ENCODE measurements at places on chromosomes 11 and 22.

DNA sequence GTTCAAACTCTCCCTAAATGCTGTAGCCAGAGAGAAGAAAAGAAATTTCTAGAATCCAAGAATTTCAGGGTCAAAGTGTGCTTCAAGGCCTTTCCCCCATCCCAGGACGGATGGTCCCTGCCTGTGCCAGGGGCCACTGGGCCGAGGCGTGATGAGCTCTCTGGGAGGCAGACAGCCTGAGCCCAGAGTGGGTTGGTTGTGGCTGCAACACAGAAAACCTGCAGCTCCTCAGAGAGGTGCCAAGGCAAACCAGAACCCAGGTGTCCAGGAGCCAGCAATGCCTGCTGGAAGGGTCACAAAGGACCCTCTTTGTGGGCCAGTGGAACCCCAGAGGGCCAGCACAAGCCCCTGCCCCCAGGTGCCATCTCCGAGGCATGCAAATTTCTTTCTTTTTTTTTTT is 2.6 kb upstream of the APOL6 start:
- no peak for DNase-seq

- DNase-seq, result no peak
Observed at GRCh38 chr11:18590571-18590970, 2.0 kb upstream of the UEVLD start.

- no peak for DNase-seq
Observed at GRCh38 chr22:39663751-39664150, 93.2 kb downstream of the CACNA1I start.

DNA sequence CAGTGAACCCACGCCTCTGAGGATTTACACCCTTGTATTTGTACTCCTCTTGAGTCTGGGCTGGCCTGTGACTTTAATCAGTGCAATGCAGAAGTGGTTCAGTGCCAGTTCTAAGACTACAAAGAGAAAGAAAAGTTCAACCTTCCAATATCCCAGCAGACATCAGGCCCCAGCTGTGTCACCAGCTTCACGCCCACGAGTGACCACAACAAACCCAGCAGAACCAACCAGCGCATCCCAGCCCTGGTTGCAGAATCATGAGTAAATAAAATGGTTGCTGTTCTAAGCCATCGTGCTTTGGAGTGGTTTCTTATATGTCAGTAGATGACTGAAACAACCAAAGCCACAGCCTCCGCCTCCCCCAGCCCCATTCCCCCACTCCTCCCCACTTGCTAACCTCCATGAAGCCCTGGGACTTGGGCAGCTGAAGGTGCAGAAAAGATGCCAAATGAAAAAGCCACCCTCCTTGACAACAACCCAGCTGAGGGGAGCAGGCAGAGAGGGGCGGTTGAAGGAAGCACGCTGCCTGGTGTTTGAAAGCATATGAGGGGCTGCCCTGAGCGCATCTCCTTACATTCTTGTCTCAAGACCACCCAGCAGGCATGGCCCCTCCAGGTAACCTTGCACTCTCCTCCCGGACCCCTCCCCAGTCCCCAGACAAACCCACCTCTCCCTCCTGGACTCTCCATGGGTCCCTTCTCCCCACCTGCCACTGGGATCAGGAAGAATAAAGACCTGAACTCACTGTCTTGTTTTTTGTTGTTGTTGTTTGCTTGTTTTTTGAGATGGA is 20.9 kb downstream of the TSKU start:
- no peak for DNase-seq

GRCh38 chr11:5524756-5525155 is 8.3 kb upstream of the UBQLNL start:
- DNase-seq, result no peak

- DNase-seq, result no peak
Observed at GRCh38 chr11:88179141-88179540, 3.9 kb upstream of the RAB38 start.

DNA sequence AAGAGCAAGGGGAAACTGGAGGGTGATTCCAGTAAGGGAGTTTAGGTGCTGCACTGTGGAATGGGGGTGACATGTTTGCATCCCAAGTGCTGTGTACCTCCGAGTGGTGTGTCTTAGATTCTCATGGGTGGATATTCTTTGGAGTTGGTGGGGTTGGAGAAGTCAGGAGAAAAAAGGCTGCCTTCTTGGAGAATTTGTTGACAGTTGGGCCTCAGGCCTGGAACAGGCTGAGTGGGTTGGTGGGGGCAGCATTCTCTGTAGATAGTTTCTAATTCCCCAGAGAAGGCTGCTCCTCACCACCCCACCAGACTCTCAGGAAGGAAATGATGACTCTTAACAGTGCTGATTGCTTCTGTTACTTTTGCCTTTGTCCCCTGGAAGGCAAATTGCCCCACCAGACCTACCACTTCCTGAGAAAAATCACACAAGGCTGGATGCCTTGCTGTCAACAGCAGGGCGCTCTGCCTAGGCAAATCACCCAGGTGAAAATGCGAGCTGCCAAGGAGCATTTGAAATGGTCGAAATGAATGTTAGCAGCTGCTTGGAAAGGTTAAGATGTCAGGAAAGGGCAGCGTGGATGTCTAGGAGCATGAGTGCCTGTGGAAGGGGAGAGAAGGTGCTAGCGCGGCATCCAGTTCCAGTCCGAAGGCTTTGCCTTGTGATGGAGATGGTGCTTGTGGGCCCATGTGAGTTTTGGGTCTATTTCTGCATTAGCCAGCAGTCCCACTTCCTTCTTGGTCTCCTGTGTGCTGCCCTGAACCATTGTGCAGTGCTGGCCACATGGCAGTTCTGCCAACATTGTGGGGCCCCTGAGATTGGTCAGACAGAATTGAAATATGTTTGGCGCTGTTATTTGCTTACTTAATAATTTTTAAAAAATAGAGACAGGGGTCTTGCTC is 29.7 kb upstream of the SORL1-AS1 start:
- DNase-seq, result no peak

DNA sequence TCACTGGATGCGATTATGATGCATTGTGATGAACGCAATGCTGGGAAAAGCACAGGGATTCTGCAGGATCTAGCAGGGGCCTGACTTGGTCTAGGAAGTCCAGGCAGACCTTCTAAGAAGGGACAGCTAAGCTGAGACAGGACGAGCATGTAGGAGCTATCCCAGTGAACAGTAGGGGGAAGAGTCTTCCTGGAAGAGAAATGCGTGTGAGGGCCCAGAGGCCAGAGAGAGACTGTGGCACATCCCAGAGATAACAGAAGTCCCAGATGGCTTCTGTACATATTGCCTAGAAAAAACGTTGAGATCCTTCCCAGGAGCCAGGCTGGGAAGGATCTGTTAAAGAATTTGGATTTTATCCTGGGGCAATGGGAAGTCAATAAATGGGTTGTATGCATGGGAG is 24.6 kb downstream of the RCN1 start:
- DNase-seq, result no peak

DNA sequence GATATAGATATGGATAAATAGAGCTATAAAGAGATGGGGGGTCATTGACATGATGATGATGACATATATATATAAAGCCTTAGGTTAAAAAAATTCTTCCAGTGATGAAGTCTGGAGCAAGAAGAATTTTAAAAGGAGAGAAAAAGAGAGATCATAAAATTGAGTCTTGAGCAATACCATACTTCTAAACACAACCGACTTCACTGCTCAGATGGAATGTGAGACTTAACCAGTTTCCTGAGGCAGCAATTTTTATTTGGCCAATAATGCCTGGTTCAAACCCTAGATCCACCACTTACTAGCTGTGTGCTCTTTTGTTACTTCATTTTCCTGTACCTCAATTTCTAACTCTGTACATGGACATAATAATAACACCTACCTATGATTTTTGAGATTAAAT is 229.5 kb downstream of the TTC28 start:
- DNase-seq, result no peak

DNA sequence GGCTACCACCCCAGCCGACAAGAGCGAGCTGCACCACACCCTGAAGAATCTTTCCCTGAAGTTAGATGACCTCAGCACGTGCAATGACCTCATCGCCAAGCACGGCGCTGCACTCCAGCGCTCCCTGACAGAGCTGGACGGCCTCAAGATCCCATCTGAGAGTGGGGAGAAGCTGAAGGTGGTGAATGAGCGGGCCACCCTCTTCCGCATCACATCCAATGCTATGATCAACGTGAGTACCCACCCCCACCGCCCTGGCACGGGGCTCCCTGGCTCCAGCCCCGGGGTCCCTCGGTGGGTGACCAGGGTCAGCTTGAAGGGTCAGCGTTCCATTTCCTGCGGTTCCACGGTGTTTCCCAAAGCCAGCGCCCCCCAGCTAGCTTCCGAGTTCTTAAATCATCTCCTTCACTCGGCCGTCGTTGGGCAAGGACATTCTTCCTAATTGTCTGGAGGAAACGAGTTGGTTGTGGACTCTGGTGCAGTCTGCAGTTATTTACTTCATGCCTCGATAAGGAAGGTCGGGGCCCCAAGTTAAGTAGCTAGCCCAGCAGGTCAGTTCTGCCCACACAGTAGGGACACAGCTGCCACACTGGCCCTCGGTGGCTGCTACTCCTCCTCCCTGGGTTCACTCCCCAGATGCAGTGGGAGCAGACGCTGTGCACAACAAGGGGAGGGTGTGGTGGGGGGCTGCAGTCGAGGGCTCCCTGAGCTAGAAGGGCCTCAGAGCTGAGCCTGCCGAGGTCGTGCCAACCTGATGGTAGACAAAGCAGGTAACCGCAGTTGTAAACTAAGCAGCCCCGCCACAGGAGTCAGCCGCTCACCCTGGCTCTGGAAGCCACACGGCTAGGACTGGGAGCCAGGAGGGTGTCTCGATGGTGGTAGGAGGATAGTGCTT is 97.9 kb downstream of the MORC2 start:
- DNase-seq, result no peak
